ENCODE measurements at places on chromosomes 2 and 18.

DNA sequence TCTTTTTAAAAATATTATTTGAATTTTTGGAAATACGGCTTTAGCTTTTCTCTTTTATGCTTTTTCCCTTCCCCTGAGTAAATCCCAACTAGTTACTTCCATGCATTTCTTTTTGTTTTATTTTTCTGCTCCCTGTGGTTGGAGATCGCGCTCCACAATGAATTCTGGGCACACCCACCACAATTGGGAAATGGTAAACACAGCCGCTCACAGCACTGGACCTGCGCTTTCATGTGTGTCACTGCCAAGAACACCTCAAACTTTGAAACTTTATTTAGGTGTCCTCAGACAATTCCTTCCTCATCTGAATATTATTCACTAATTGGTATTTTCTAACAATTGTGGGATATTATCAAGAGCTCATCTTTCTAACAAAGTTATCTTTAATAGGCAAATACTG is 82.8 kb upstream of the TMEM18 start:
- DNase-seq: no peak

GRCh38 chr2:54983345-54984220 is 66.7 kb downstream of the RTN4 start:
- DNase-seq: no peak

DNA sequence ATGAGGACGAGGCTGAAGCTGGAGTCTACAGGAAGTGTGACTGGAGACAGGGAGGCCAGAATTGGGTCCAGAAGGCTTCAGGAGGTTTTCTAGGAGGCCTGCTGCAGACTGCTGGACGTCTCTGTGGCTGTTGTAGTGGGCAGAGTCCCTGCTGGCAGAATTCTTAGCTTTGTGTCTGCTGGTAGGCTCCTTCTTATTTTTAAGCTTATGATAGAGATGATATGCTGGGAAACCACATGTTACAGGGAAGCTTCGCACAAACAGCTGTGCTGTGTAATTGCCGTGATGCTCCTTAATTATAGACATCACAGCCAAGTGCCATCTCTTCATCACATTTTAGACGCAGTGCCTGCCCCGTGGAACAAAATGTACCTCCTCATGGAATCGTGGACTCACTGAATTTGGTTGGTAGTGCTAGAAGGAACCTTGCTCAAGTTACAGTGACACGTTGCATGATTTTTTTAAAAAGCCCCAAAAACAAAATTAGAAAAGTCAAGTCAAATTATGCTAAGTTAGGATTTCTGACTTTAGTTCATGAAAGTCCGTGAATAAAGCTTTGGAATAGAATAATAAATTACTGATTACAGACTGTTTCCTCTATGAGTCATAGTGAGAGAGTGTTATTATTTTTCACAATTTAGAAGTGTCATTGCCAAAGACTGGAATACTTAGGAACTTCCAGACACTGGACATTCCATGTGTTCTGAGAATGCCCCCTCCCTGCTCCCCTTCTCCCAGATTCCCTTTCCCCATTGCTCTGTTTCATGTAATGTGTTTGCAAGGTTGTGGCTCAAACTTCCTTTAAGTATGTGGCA is 144.1 kb downstream of the FHOD3 start:
- peak; percentile 50 for DNase-seq

DNA sequence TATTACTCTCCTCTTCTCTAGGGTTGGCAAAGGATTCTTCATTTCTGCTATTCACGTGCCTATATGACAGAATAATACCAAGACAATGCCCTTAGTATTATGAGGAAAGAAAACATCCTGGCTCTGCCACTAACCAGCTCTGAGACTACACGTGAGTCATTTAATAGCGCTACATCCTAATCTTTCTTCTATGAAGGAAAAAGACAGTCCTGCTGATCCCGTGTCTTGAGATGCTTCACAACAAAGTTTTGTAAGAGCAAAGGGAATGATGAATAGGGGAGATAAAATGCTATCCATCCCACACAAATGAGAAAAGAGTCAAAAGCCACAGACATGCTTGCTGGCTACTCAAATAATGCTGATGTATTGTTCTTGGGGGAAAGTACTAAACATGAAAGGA is 152.8 kb downstream of the PID1 start:
- no peak for DNase-seq

GRCh38 chr2:175808858-175809257 is 193.2 kb downstream of the LNPK start:
- no peak for DNase-seq

DNA sequence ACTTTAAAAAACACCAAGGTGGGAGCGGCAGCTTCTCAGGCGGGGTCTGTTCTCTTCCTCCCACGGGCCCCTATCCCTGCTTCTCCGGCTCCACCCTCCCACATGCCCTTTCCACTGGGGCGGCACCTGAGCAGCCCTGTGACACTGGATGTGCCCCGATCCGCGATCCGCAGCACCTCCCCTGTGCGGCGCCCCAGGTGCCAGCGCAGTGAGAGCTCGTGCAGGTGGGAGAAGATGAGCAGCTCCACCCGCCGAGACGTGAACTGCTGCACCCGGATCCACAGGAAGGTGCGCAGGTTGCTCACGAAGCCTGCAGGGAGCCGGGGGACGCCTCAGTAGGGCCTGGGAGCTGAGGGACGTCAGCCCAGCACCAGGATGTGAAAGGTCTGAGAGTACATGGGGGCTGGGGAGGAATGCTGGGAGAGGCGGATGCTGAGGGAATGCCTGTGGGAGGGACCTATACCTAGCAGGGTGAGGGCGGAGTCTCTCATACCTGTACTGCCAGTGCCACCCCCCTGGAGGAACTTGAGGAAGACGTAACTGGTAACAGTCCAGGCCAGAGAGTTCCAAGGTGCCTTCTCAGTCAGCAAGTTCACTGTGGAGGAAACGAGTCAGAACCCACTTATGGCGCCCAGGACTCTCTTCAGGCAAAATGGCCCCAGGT is 2.8 kb downstream of the ABCB6 start:
- DNase-seq: no peak

DNA sequence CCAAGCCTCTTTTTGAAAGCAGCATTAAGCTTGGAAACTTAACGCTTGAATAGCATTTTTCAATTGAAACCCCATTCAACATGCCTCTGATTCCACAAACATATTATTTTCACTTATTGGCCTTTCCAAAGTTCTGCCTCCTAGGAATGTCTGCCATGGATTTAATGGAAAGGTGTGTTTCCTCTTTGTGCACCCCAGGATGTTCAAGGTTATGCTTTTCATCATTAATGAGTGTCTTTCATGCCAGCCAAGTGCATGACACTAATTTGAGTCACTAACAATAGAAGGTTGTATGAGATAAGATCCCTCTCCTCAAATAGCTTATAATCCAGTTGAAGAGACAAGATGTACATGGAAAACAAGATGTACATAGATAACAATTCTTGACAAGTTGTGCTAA is 84.7 kb downstream of the ALPK2 start:
- DNase-seq: no peak

- DNase-seq: no peak
Observed at GRCh38 chr2:29450596-29451222, 335.5 kb downstream of the CLIP4 start.

Measured in AG09309 (cell line).